NCI-H446 (cell line): ENCODE measurements at places on chromosomes 16 and 17.

GRCh38 chr17:2282297-2282873 lies 21.2 kb downstream of the SMG6 start:
- peak; percentile 61 for DNase-seq

- peak; percentile 14 for DNase-seq
These were observed 78.1 kb downstream of the SKAP1 start for GRCh38 chr17:48351911-48352332.

DNA sequence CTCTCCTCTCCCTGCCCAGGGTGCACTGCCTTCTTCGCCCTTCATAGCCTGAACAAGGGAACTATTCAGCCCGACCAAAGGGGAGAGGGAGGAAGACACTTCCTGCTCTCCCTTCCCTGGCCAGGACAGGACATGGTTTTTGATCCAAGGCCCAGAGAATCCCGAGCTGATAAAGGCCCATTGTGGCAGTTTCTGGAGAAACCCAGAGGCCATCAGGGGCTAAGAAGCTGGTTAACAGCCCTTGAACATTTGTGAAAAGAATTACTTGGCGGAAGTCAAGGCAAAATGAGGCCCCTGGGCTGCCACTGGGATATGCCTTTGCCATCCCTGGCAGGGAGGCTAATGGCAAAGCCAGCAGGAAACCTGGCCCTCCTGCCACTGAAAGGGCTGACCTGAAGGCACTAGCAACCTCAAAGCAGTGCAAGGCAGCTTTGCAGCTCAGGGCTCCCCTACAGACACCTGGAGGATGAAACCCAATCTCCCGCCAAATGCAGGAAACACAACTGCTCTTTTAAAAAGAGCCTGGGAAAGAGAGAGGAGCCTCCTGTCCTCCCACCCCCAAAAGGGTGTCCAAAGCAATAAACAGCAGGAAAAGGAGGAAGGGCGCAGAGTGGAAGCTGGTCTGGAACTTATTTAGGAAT lies 12.6 kb downstream of the PHB1 start:
- no peak for DNase-seq

DNA sequence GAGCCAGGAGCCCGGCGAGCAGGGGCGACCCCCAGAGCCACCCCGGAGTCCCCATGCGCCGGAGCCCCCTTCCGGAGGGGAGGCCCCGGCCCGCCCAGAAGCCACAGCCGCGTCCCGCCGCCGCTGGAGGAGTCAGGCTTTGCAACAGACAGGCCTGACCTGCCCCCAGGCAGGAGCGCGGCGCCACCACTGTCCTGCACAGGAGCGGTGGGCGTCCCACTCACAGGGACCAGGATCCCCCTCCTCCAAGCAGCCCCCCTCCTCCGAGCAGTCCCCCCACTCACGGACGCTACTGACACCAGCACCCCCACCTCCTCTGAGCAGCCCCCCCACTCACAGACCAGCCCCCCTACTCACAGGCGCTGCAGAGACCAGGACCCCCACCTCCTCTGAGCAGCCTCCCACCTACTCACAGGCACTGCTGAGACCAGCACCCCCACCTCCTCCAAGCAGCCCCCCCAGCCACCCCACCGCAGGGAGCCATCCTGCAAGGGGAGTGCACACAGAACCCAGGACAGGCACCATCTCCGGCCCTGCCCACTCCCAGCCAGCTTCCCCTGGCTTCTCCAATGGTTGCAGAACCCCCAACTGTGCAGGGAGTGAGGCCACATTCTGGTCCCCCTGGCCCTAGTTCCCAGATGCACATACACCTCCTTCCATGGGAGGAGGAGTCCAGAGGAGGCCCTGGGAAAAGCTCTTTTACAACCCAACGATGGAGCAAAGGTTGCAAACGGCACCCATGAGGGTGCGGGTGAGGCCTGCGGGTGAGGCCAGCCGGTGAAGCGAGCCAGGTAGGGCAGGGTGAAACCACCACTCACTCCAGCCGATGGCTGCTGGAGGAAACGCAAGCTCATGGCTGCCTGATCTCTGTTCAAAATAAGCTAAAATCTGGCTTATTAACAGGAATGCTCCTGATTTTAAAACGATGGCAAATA lies 69.9 kb downstream of the ABR start:
- DNase-seq = no peak

GRCh38 chr17:66451188-66452149 lies 149.1 kb downstream of the PRKCA start:
- no peak for DNase-seq

GRCh38 chr17:9895923-9896322 lies 9.1 kb downstream of the RCVRN start:
- DNase-seq = no peak

DNA sequence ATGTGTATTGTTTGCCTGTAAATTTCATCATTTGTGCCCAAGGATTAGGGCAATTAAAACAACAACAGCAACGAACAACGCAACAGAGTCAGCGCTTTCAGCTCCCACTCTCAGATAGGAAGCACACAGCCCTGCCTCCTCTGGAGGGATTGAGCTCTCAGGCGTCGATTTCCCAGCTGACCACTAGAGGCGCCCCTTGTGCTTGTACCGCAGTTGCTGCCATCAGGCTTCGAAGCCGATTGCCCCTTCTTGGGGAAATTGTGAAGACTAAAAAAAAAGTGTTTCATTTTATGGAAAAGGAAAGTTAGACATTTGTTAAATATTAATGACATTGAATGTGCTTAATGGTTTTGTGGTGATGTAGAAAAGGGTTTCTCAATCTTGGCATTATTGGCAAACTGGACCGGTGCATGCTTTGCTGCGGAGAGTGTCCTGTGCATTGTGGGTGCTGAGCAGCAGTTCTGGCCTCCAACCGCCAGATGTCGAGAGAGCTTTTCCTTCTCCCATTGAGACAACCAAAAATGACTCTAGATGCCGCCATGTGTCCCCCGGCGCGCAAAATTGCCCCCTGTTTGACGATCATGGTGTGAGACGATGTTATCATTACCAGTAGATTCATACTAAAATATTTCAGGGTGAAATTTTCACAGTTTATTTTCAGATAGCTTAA lies 650.4 kb upstream of the RBFOX1 start:
- no peak for DNase-seq

- DNase-seq = peak; percentile 85
These were observed 5.5 kb downstream of the MAP2K3 start for GRCh38 chr17:21289902-21290571.

GRCh38 chr16:11245988-11246387 lies 10.0 kb downstream of the SOCS1 start:
- no peak for DNase-seq

DNA sequence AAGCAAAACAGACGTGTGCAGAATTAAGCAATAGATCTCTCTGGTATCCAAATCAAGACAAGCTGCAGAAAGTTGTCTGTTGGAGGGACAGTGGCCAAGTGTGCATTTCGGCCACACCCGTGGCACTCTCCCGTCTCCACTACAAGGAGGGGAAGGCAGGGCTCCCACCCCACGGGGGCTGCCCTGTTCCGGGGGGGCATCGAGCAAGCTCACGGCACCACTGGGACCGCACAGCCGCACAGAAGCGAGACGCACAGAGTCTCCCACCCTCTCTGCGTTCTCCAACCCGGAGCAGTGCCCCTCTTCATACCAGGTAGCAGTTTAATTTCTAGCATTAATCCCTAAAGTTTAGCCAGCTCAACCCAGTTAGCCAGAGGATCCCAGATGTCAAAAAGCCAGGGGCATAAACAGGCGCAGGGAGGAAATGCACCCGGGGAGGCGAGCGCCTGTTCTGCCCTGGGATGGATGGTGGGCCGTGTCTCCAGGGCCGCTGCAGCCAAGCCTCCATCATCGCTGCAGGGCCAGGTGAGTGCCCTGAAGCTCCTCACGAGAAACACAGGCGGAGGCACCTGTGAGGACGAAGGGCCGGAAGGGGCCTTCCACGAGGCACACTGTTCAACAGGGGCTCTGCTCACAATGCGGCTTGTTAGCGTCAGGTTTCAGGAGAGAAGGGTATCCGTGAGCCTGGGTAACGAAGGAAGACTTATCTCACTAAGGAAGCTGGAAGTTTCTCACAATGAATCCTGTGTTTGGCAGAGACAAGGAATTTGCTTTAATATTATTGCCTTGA lies 42.1 kb upstream of the METRNL start:
- DNase-seq = no peak

GRCh38 chr16:18984435-18985005 lies 786 bp downstream of the TMC7 start:
- DNase-seq = no peak

DNA sequence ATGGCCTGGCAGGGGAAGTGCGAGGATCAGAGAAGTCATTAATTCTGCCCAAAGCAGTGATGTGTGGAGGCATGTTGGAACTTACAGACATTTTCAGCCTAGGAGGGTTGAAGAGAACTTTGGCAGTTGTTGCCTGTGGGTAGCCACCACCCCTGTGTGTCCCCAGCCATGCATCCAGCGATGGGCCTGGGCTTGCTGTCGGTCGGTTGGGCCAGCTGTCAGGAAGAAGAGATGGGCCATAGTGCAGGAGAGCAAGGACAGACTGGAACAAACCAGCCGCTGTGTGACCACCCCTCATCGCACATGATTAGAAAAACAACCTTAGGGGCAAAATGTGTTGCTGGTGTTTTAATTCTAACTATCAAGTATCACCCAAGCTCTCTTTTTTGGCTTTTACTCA lies 173.7 kb downstream of the CNTNAP4 start:
- DNase-seq = no peak

DNA sequence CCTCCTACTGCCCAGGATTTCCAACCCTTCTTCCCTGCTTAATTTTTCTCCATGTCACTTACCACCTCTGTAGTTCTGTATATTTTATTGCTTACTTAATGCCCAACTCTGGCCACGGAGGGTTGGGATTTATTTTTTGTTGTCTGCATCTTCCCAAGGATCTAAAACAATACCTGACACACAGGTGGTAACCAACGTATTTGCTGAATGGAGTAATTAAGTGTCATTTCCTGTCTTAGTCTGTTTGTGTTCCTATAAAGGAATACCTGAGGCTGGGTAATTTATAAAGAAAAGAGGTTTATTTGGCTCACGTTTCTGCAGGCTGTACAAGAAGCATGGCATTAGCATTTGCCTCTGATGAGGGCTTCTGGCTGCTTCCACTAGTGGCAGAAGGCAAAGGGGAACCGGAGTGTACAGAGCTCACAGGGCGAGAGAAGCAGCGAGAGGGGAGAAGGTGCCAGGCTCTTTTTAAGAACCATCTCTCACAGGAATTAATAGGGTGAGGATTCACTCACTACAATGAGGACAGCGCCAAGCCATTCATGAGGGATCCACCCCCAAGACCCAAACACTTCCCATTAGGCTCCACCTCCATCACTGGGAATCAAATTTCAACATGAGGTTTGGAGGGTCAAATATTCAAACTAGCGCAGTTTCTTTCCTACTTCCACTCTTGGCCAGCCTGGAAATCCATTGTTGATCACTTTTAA lies 44.8 kb downstream of the ERN1 start:
- DNase-seq = no peak

DNA sequence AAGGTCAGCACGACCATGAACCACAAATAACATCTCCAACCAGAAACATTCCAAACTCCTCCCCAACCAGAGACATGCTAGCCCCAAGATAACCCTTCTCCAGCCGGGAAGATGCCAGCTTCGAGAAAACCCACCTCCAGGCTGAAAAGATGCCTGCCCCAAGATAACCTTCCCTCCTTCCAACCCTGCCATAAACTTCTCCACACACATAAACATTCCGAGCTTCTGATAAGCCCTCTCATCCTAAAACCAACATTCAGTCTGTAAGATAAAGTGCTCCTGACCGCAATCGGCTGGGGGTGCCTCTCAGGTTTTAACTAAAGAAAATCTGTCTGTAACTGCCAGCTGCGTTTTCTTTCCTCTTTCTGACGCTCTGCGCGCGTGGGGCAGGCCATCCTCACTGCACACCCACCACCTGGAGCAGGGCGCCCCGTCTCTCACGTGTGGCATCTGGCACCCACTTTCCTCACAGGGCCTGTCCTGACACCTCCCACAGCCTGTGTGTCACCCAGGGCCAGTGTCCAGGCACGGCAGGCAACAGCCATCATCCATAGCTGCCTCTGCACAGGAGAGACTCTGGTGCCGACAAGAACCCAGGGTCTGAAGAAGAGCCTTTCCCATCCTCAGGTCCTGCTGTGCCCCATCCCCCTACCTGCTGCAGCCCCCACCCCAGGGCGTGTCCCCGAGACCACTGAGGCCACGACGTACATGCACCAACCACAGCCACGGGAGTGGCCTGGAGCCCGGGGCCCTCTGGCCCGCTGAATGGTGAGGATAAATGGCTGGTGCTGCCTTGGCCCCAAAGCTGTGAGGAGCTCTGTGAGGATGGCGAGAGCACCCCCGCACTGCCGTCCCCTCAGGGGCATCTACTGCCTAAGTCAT lies 3.7 kb downstream of the TEPSIN start:
- no peak for DNase-seq

DNA sequence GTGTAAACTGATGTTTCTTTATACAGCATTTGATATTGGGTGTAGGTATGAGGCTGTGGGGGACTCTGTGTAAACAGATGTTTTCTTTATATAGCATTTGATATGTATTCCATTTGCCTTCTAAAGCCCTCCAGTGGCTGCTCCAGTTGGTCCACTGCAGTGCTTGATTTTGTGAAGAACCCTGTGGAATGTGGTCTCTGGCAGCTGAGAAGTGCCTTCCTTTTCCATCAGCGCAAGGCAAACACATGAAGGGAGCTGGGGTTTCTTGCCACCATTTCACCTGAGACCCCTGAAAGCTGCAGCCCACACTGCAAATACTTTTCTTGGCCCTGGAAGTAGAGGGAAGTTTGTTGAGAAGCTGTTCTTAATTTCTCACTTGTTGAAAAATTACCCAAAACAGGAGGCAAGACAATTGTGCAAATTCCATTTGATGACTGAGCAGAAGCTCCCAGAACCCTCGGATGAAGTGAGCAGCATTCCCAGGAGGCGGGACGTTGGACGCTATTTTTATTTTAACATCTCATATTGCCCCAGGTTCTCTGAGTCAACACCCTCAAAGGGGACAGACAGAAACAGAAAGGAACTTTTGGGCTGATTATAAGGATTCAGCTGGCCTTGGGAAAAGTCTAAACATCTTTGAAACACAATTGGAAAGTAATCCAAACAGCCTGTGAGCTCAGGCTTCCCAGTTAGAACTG lies 158.5 kb upstream of the RPH3AL start:
- no peak for DNase-seq

- DNase-seq = no peak
These were observed 4.4 kb upstream of the ACTG1 start for GRCh38 chr17:81517009-81517338.

- DNase-seq = peak; percentile 28
These were observed 7.9 kb downstream of the ENGASE start for GRCh38 chr17:79082311-79083190.

DNA sequence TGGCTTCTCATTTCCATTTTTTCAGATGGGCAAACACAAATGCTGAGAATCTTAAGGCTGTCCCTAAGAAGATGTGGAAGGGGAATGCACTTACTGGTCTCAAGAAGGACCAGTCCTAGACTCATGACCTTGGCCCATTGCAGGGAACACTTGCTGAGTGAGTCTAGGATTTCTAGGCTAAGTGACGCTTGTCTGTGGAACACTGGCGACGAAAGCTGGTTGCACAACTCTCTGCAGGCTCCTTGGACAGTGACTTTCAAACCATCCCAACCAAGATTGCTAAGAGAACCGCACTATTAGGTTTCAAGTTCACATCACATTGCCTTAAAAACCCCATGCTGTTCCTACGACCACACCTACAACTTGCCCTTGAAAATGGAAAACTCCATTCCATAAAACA lies 174.1 kb downstream of the AXIN2 start:
- no peak for DNase-seq
